ENCODE measurements at places on chromosomes 1 and 21. TPM values are rescaled to one million over a fixed set of nuclear protein-coding genes. Genes with fewer than 3 reads are reported as not detected.

DNA sequence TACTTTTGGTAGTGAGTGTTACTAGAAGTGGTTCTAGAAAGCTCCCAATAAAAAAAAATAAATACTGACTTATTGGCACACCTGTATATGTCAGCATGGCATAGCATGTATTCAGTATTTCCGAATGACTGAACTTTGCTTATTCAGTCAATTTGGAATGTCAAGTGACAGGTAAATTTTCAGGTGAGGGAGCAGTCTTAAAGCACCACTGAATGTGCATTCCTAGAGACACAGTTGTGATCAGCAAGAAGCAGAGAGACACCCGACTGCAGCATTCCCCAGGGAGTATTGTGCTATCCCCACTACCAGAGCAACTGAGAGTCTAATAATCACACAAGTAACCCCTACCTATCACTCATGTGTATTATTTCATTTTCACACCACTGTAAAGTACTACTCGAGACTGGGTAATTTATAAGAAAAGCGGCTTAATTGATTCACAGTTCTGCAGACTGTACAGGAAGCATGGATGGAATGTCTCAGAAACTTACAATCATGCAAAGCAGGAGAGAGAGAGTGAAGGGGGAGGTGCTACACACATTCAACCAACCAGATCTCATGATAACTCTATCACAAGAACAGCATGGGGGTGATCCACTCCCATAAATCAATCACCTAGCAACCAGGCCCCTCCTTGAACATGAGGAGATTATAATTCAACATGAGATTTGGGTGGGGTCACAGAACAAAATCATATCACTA lies 201.5 kb downstream of the TBX15 start:
- no peak overlapping the region for H3K27ac ChIP-seq
- DNase-seq = no peak
- no peaks in the 10 kb centered on the region for H3K27me3 ChIP-seq
- no peaks in the 10 kb centered on the region for H3K36me3 ChIP-seq
- H3K4me1 ChIP-seq = no peaks in the 10 kb centered on the region

DNA sequence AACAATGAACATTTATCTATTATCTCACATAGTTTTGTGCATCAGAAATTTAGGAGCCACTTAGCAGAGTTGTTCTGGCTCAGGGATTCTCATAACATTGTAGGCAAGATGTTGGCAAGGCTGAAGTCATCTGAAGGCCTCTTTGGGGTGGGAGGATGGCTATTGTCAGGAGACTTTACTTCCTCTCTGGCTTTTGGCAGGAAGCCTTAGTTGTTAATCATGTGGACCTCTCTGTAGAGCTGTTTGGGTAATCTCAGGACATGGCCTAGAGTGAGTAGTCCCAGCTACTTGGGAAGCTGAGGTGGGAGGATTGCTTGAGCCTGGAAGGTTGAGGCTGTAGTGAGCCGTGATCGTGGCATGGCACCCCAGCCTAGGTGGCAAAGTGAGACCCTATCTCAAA lies 40.2 kb downstream of the RASAL2 start:
- H3K27ac ChIP-seq = no peak overlapping the region
- H3K4me1 ChIP-seq = no peaks in the 10 kb centered on the region
- no peaks in the 10 kb centered on the region for H3K36me3 ChIP-seq
- no peak for DNase-seq
- H3K4me3 ChIP-seq = no peak overlapping the region

- H3K4me1 ChIP-seq = no peaks in the 10 kb centered on the region
- no peaks in the 10 kb centered on the region for H3K27me3 ChIP-seq
- H3K4me3 ChIP-seq = no peak overlapping the region
- H3K36me3 ChIP-seq = no peaks in the 10 kb centered on the region
- H3K27ac ChIP-seq = no peak overlapping the region
These were observed 52.1 kb downstream of the ZSCAN20 start for GRCh38 chr1:33524586-33524985.

DNA sequence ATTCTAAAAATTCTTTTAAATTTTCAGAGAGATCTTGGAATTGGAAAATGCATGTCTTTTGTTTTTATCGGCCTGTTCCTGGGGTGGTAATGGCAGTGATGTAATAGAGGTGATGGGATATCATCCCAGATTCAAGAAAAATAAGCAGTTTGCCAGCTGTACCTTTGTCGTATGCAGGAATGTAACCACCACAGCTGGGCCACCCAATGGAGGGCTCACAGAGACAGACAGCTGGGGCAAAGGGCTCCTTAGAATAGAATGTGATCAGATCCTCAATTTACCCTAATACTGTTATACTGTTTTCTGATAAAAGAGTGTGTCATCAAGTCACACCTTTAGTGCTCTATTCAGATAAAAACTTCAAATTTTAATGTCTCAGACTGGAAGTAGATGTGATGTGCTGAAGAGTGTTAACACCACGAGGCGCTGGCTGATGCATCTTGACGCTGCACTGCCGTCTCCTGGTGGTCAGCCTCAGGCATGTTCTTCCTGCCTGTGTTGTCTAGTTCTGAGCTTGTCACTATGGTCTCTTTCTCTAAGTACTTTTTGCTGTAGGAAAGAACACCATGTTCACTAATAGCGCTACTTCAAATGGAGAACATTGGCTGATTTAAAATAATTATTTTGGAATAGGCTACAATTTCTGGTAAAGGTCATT lies 78.8 kb downstream of the C1orf21 start:
- no peaks in the 10 kb centered on the region for H3K4me1 ChIP-seq
- H3K36me3 ChIP-seq = no peaks in the 10 kb centered on the region
- no peak overlapping the region for H3K27ac ChIP-seq
- no peak overlapping the region for H3K4me3 ChIP-seq

- no peak overlapping the region for H3K4me3 ChIP-seq
- H3K36me3 ChIP-seq = no peaks in the 10 kb centered on the region
- DNase-seq = no peak
- no peaks in the 10 kb centered on the region for H3K27me3 ChIP-seq
- no peaks in the 10 kb centered on the region for H3K4me1 ChIP-seq
These were observed 40.0 kb downstream of the LHX8 start for GRCh38 chr1:75174031-75174760.

DNA sequence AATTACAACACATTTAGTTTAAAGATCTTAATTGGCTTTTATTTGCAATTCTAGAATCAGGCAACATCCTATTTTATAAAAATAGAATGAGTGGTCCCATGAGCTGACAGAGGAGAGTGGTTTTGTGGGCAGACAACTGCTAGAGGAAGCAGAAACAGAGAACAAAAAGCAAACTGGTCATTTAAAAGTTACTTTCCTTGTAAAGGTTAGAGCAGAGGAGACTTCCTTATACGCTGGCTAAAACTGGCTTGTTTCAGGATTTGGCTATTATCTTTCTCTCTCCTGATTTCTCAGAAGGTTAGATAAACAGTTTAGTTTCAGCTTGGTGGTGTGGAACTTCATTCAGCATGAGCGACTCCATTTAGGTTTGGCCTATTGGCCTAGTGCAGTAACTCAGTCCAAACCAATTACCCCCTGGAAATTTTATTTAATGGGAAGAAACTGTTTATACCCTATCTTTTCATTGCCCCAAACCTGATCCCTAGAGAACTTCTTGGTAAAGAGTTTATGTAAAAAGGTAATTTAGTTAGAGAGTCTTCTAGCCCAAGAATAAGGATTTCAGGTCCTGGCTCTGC lies 32.2 kb upstream of the IL20 start:
- peaks cover 27% of the 10 kb centered on the region for H3K4me1 ChIP-seq
- no peak for DNase-seq
- H3K4me3 ChIP-seq = no peak overlapping the region
- no peaks in the 10 kb centered on the region for H3K36me3 ChIP-seq
- H3K27me3 ChIP-seq = no peaks in the 10 kb centered on the region

The OLFML3 gene
- total RNA-seq = 0.18 TPM

The ERG gene
- total RNA-seq = not detected

The TRIM46 gene
- total RNA-seq = 6.4 TPM

Measured in CD8-positive, alpha-beta memory T cell (primary cell).